ENCODE measurements at places on chromosomes 6 and 20.

DNA sequence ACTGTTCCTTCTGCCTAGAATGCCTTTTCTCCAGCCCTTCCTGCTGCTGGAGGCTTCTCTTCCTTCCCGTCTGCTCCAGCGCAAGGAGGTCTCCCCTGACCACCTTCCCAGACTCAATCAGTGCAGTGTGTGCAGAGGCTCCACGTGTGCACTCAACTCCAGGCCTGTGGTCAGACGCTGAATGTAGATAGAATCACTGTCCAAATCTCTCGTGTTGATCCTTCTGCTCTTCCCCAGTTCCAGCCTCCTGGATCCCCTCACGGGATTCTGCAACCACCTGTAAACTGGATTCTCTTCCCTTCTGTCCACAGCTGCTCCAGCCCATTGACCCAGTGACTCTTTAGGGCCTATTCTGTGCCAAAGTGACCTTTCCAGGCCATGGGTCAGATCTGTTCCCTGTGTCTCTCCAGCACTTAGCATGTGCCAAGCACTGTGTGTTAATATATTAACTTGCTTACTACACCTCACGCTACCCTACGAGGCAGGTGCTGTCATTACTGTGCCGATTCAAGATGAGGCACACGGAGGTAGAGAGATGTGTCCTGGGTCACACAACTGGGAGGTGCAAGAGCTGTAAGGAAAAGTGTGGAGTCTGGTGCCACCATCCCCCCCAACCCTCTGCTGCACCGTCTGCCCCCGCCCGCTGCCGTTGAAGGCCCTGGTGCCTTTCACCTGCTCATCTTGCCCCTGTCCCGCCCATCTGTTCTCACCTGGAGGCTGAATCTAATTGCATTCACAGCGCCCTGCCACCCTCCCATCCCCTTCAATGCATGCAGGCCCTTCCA lies 112.2 kb downstream of the SULF2 start:
- DNase-seq = no peak

DNA sequence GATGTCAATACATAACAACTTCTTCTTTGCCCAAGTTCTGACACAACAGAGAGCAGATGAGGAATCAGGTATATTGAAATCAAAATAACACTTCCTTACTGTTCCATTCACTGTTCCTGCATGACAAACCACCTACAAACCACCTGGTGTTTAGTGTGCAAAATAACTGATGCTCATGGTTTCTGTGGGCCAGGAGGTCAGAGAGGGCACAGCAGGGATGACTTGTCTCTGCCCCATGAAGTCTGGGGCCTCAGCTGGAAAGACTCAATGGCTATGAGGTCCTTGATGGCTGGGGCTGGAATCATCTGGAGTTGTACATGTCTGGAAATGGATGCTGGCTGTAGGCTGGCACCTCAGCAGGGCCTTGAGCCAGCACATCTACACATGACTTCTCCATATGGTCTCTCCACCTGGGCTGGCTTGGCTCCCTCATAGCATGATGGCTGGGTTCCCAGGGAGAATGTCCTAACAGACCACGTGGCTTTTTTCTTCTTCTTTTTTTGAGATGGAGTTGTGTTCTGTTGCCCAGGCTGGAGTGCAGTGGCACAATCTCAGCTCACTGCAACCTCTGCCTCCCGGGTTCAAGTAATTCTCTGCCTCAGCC lies 7.4 kb upstream of the COX4I2 start:
- DNase-seq = no peak

DNA sequence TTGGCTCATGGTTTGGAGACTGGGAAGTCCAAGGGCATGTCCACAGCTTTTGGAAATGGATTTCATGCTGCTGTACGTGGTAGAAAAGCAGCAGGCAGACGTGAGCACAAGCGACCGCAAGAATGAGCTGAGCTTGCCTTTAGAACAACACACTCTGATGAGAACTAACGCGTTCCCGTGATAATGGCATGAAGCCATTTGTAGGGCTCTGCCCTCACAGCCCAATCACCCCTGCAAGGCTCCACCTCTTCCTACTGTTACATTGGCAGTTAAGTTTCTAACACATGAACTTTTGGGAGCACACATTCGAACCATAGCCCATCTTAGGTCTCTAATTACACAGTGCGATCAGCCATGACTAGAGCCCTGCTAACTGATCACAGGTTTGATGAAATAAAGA lies 107.5 kb upstream of the TMEM170B start:
- DNase-seq = no peak

- no peak for DNase-seq
Measured at GRCh38 chr6:148525453-148525852, 182.8 kb downstream of the SASH1 start.

DNA sequence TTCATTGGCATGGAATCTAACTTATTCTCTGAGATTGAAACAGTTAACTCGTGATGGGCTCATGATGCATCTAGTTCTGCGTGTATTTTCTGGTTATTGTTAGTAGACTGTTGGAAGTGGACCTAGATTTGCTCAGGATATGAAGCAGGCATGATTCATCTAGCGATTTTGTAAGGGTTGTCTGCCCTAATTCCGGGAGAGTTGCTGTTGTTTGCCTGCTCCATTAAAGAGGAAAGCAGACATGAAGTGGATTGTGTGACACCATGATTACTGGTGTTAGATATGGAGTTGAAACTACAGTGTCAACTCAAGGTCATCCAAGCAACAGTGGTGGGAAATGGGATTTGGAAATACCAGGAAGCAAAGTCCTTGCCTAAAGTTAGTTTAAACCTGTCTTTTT lies 41.0 kb downstream of the SOX4 start:
- no peak for DNase-seq

- no peak for DNase-seq
Measured at GRCh38 chr20:63081831-63082230, 75.1 kb upstream of the BHLHE23 start.

Measured in stimulated activated CD4-positive, alpha-beta T cell treated with anti-CD3 and anti-CD28 coated beads, Interleukin-1b, Interleukin-23, amount 100 ng/mL, for 4 hours (primary cell).